ENCODE measurements at places on chromosomes 7 and 10.

DNA sequence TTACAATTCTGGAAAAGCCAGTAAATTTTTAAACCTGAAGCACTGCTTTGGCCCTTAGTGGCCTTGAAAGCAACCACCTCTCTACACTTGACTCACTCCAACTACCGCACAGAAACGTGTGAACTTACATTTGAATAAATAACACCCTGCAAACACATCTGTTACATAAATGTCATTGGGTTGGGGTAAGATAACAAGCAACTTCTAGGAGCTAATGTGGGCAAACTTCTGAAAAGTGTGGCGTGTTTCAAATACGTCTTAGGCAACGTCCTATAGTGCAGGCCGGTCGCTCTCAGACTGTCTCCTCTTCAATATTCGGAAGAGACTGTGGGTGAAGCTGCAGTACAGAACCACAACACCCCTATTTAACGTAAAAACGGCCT lies 474 bp downstream of the ORC5 start:
- no peak for DNase-seq

DNA sequence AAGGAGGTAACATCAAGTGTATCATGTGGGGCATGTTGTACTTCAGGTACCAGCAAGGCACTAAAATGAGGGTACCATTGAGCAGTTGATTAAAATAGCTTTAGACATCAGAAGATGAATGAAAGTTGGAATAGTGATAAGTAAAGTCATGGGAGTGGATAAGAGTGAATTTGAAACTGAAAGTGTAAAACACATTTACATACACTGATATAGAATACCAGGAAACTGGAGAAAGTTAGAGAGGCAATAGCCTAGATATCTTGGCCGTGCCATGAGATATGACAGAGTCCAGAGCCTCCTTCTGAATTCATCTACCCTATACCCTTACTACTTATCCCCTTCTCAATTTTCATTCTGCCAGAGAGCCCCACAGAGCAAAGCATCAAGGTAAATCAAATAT lies 76.6 kb downstream of the GRM3 start:
- DNase-seq, result no peak

GRCh38 chr7:158374586-158374985 lies 213.0 kb downstream of the PTPRN2 start:
- DNase-seq, result no peak

DNA sequence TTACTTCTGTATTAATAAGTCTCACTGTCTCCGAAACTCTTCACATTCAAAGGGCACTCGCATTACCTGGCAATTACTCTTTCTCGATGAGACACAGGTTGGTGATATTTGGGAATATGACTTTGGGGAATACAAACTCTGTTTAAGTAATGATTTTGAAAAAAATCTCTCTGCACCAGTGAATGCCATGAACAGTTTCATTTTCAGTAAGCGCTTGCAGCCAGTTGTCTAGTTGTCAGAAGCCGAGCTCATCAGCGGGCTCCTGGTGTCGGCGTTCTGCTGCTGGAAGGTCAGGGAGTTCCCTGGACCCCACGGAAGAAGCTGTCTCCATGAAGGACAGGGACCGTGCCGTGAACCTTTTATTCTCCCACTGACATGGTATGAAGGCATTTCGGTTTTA lies 57.7 kb downstream of the PTPRE start:
- no peak for DNase-seq

GRCh38 chr10:94088926-94089381 lies 95.2 kb downstream of the PLCE1 start:
- no peak for DNase-seq

GRCh38 chr7:44098092-44099068 lies 5.8 kb upstream of the AEBP1 start:
- DNase-seq, result no peak

GRCh38 chr10:11527691-11528255 lies 83.7 kb downstream of the USP6NL start:
- DNase-seq, result no peak

DNA sequence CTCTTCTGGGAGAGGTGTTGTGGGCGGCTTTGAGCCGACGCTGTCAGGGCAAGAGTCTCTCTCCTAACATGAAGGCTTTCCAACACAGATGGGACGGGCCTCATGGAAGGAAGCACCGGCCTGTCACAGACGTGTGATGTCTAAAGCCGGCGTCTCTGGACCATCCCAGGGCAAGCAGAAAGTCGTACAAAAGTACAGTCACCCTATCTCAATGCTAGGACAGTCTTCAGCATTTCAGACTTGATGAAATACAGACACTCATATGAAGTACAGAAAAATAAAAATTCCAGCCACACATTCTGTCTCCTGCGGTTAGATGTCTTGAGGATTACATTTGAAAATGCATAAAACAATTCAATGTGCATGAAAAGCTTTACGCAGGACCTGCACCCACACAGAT lies 30.6 kb downstream of the CYP2W1 start:
- DNase-seq, result no peak

GRCh38 chr10:481628-482027 lies 207.8 kb downstream of the DIP2C start:
- DNase-seq, result no peak

DNA sequence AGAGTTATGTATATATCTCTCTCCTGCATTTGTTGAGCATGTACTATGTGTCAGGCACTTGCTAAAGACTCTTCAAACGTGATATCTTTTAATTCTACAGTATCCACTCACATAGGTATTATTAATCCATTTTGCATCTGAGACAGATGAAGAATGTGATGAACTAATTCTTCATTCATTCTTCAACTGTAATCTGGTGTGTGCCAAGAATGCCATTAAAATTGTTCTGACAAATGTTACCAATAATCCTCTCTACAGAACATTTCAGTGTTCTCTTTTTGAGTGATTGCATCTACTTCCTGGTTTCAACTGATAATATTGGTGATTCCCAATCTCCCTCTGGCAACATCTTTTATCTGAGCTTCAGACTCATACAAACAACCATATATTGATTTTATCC lies 18.0 kb upstream of the INHBA start:
- DNase-seq, result no peak

GRCh38 chr10:21969326-21970287 lies 33.9 kb downstream of the DNAJC1 start:
- DNase-seq, result no peak

GRCh38 chr7:64871761-64872160 lies 31.3 kb upstream of the ZNF273 start:
- no peak for DNase-seq

DNA sequence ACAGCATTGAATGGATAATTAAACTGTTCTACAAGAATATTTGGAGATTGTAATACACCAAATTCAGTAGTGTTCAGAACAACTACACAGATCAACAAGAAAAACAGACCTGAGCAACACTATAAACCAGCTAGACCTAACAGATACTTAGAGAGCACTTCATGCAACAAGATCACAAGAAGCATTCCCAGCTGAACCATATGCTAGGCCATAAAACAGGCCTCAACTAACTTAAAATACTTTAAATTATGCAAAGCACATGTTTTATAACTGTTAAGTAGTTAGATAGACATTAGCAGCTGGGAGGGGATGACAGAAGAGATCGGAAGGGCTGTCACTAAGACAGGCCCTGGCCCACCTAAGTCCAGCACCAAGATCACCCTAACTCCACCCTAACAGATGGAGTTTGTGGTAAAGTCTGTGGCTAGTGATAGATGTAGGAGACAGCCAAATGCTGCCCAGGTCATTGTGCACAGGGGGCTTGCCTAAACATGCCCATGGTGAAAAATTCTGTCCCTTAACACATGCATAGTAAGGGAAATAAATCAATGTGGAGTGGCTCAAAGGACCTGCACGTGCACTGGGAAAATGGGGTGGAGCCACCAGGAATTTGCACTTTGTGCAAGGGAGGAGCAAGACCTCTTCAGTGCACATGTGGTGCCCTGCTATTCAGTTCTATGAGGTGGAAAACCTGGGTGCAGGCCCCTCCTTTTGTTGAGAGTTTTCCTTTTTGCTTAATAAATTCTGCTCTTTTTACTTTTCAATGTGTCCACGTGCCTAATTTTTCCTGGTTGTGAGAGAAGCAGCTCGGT lies 567.8 kb upstream of the NRG3 start:
- DNase-seq, result no peak

DNA sequence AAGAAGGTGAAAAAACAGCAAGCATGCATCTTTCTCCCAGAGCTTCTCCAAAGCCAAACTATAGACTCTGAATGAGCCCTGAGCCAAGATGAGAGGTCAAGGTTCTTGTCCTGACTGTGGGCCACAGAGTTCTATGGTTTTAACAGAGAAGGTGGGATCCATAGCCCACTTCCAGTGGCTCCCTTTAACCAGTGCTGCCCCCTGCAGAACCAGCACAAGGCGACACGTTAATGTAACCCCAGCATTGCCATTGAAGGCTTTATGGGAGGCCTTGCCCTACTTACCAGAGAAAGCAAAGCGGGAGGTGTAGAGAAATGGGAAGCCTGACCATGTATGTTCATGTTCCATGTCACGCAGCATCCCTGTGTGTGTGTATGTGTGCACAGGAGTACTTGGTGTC lies 243.6 kb downstream of the PRPF18 start:
- no peak for DNase-seq

DNA sequence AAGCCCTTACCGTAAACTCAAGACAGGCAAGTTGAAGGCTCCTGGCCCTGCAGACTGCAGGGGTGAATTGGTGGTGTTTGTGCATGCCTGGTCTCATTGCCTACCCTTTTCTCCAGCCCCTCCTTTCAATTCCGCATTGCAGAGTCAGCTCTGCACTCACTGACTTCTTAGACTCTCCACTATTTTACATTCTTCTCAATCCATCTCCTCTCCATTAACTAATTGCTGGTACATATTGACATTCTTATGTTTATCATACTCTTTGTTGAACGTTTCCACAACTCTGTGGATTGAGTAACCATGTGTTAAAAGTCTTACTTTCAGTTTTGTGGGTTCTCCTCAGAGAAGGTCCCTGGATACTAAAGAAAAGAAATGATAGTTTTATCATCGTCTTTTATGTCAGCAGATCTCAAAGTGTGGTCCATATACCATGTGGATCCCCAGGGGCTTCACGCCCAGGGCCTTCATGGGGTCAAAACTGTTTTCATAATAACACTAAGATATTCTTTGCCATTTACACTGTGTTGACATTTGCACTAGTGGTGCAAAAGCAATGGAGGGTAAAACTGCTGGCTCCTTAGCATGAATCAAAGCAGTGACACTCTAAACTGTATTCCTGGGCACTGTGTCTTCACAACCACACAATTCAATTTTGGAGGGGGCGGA lies 135.4 kb upstream of the FZD1 start:
- DNase-seq, result no peak

DNA sequence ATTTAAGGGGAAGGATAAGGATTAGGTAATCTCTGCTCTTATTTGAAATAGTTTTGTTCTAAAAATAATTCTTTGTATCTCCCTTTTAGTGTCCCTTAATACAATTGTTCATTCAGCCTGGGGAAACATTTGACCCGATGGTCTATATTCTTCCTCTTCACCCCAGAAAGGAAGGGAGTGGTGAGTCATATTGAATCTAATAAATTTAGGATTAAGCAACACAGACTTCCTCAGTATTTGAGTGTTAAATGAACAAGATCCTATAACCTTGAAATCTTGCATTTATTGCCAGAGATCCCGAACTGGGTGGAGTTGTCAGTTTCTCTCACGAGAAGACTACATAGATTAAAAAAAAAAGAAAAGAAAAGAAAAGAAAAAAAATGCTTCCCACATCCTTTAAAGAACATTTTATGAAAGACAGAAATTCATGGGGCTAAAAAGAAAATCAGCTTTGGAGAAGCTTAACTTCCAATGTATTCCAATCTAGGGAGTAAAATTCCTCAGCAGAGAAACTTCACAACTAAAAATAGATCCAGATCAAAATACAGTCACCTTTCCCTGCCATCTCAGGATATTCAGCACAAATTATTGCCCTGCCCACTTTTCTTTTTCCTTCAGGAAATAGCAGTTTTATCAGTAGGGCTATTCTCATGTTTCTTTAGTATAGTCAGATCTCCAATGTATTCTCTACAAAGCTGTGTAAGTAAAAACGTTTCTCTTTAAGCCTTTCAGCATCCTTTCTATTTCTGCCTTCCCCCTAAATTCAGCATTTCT lies 82.2 kb downstream of the SEMA3D start:
- DNase-seq, result no peak

DNA sequence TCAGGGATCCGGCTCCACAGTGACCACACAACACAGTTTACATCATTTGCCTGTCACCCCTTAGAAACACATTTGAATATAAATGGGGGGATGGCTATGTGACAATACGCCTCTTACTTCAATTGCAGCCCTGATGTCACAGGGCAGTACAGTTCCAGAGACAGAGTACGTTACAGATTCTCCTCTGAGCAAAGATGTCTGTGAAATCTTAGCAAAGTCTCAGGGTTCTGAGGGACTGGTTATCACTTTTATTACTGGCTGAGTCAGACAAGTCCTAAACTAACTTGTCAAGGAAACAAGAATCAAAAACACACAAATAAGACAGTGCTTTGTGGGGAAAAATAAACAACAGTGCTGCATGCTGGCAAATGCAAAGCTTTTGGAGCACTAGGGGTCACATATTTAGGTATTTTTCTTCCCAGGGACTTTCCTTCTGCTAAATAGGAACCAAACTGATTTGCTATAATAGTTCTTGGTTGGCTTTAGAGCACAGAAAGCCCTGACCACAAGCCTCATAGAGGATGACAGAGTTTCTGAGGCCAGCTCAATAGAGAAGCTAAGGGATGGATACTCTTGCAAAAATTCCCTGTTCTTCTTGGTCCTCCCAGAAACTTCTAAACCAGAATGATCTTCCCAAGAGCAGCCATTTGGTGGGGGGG lies 501.6 kb downstream of the GRID1 start:
- no peak for DNase-seq

DNA sequence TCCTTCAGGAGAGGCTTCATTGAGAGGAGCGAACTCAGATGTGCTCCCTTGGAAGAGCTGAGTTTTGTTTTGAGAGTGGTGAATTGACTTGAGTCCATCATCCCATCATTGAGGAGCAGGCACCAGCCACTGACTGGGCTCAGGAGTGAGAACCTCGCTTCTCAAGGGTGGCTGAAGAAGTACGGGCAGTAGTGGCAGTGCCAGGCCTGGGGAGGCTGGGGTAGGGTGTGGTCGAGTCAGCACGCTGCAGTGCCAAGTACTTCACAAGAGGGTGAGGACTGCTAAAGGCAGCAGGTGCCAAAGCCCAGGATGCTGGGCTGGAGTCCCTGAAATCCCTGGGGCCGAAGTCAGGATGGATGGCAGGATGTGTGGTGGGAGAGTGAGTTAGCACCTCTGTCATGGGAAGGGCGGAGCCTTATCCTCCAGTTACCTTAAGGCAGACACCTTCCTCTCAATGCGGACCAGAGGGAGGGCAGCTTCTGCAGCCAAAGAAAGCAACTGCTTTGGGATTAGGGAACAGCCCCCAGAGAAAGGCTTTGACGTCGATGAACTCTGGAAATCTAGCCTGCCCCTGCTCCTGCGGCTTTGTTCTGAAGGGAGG lies 210.3 kb downstream of the CAMK1D start:
- DNase-seq, result no peak

DNA sequence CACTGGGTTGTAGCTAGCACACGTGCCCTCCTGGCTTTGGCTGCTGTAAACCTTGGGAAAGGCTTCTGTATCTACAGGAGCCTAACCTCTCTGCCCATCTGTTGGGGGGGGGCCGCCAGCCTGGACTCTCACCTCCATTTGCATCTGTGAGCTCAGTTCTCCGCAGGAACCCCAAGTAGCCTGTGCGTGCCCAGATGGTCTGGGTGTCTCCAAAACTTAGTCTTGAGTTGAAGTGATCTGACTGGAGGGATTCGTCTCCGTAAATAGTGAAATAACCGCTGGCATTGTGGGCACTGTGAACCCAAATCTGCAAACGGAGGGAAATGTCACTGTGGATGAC lies 147.9 kb downstream of the ZMYND11 start:
- no peak for DNase-seq

All from stimulated activated CD4-positive, alpha-beta T cell treated with anti-CD3 and anti-CD28 coated beads, Interleukin-2, amount 100 ng/mL, for 48 hours (primary cell).